ENCODE measurements at places on chromosomes 3 and 15.

DNA sequence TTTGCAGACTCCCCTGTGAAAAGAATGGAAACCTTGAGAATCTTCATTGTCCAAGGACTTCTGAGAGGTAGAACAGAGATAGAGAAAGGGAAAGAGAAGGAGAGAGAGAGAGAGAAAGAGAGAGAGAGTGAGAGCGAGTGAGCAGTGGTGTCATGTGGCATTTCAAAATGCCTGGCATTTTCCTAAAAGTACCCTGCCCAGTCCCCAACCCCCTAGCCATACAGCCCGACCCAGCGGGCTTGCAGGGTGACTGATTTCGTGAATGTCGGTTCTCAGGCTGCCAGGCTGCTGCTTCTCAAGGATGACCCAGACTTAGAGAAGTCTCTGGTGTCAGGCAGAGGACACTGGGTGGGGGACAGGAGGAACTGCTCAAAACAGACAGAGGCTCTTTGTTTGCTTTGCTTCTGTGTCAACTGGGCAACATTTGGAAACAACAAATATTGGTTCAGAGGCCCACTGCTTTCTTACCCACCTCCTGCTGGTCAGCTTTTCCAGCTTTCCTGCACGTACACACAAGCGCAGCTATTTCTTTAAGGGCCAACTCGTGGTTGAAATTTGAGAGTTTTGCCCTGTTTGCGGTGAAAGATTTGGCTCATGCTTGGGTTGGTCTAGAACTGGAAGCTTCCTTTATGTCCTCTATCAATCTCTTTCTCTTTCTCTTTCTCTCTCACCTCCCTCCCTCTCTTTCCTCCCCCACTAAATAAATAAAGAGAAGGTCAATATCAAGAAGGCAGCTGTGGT lies 3.7 kb upstream of the TF start:
- peak; percentile 49 for DNase-seq

DNA sequence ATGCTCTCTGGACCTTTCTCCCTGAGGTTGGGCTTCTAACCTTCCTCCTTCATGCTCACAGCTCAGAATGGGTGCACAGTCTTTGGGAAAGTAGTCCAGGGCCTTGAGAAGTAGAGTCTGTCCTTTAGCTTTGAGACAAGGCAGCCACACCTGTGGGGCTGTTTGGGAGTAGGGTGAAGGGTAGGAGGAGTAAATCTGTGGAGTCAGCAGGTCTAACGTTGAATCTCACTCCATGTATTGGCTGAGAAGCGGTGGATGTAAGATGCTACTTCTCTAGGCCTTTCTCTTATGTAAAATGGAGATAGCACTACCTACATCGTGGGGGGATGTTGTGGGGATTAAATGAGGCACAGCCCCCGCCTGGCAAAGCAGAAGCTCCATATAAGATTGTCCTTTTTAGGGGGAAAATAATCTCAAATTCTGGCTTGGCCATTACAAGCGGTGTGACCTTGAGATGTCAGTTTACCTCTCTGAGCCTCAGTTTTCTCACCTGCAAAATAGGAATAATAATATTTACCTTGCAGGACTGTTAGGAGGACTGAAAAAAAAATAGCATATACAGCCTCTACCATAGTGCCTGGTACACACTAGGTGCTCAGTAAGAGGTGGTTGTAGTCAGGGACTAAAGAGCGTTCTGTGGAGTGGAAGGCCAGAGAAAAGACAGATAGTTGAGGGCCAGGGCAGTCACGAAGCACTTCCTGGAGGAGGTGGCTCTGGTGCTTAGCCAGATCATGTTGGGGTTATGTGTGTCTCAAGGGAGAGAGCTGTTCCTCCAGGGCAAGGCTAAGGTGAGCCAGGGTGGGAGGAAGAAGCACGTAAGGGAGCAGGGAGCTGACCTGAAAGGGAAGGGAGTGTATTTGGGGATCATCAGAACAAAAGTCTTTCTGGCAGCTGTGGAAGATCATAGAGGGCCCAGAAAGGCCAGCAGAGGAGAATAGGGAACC lies 82.8 kb upstream of the MRPS22 start:
- no peak for DNase-seq

DNA sequence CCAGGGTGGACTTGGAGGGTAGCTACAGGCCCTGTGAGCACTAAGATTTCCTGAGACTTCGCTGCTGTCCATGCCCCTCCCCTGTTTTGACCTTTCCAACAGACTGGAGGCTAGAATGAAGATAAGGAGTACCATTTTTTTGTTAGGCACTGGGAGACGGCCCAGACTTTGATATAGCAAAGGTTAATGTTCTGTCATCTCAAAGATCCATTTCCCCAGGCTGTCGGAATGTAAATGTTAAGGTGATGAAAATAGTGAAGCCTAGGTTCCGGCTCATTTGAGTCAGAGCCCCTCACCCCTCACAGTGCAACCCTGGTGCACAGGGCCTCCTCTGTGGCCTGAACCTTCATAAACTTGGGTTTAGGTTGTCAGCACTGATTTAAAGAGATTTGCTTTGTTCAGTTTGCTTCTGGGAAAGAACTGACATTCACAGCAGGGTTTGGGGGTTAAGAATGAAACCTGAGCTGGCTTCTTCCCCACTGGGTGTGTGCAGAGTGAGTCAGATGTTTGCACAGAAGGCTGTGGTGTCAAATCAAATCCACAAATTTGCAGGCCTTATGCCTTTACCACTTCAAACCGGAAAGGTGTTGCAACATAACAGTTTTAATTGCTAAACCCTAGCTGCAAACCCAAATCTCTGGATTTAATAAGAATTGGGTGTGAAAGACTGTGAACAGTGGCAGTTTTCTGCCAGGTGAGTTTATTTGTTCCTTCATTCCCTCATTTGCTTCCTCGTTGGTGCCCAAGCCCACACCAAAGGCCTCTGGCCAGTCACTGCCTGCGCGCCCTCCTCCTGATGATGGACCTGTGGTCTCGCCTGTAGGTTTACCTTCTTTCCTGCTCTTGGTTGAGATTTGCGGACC lies 20.6 kb upstream of the KCTD6 start:
- DNase-seq, result peak; percentile 80

DNA sequence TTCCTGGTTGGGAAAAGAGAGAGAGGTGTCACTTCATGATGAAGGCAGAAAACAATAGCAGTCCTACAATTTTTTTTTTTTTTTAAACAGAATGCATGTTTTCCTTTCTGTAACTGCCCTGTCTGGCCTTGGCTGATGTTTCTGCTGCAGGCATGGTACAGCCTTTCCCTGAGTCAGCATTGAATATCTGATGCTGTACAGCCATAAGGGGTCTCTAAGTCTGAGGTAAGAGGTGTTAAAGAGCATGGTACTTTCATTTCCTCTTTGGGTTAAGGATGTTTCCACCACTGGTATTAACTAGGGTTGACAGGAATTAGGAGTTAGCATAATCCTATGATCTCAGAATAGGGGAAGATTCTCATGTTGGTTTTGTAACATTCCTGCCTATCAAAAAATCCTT lies 147.4 kb downstream of the CHST2 start:
- no peak for DNase-seq

- DNase-seq, result no peak
Measured at GRCh38 chr3:4959180-4959579, 20.1 kb upstream of the BHLHE40 start.

GRCh38 chr3:59245300-59245858 lies 195.6 kb upstream of the CFAP20DC start:
- DNase-seq, result no peak

DNA sequence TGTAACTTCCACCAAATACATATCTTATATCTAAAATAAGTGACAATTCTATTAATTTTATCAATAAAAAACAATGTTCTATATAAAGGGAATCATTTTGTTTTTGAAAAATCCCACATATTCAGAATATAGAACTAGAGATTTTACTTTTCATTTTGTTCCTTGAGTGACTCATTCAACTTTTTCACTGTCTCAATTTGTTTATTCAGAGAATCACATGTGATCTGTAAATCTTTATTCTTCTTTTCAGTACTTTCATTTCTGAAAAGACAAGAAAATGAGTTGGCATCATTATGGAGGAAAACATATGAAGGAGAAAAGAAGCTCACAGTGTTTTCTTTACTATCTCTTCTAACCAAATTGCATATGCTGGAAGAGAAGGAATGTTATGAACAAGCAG lies 35.0 kb downstream of the CIP2A start:
- no peak for DNase-seq

GRCh38 chr3:120875989-120876388 lies 32.0 kb upstream of the STXBP5L start:
- DNase-seq, result no peak

GRCh38 chr3:139505829-139506386 lies 29.6 kb upstream of the RBP2 start:
- DNase-seq, result no peak

- DNase-seq, result no peak
Measured at GRCh38 chr15:23594252-23594770, 28.8 kb downstream of the MKRN3 start.

GRCh38 chr3:195129072-195129643 lies 141.8 kb downstream of the XXYLT1 start:
- no peak for DNase-seq

- DNase-seq, result no peak
Measured at GRCh38 chr3:150786791-150787190, 23.8 kb upstream of the SIAH2 start.

- no peak for DNase-seq
Measured at GRCh38 chr3:36989005-36989404, 3.9 kb downstream of the EPM2AIP1 start.

- DNase-seq, result no peak
Measured at GRCh38 chr3:49880581-49881315, 11.0 kb upstream of the CAMKV start.

- DNase-seq, result no peak
Measured at GRCh38 chr3:54888162-54888561, 39.7 kb downstream of the LRTM1 start.

DNA sequence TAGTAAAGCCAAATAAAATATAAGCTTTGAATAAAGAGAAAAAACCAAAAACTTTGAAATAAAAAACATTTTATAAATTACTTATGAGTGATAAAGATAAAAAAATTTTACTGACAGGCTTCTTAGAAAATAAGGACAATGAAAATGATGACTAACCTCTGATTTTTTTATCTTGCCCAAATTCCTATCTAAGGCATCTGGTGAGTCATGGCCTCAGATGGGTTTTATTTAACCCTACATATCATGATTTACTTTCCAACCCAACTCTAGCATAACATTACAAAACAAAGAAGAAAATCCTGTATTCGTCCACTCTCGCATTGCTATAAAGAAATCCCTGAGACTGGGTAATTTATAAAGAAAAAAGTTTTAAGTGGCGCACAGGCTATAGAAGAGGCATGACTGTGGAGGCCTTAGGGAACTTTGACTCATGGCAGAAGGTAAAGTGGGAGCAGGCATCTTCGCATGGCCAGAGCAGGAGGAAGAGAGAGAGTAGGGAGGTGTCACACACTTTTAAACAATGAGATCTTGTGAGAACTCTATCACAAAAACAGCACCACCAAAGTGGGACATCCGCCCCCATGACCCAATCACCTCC lies 152.1 kb downstream of the NEK10 start:
- no peak for DNase-seq

DNA sequence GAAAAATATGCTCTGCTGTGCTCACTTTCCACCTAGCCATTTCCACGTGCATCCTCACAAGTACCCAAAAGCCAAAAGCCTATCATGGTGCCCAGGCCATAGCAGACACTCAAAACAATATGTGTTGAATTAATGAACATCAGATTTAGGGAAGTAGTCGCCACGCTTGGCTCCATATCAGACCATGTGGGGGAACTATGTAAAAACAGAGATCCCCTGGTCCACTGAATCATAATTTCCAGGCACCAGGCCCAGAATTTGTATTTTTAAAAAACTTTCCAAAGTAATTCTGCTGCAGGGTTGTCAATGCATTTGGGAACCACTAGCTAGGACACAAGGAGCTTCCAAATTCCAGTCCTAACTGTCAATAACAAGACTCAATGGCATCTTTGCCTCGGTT lies 77.3 kb downstream of the CNTN3 start:
- no peak for DNase-seq

GRCh38 chr15:57534281-57534680 lies 57.4 kb upstream of the MYZAP start:
- DNase-seq, result peak; percentile 35

DNA sequence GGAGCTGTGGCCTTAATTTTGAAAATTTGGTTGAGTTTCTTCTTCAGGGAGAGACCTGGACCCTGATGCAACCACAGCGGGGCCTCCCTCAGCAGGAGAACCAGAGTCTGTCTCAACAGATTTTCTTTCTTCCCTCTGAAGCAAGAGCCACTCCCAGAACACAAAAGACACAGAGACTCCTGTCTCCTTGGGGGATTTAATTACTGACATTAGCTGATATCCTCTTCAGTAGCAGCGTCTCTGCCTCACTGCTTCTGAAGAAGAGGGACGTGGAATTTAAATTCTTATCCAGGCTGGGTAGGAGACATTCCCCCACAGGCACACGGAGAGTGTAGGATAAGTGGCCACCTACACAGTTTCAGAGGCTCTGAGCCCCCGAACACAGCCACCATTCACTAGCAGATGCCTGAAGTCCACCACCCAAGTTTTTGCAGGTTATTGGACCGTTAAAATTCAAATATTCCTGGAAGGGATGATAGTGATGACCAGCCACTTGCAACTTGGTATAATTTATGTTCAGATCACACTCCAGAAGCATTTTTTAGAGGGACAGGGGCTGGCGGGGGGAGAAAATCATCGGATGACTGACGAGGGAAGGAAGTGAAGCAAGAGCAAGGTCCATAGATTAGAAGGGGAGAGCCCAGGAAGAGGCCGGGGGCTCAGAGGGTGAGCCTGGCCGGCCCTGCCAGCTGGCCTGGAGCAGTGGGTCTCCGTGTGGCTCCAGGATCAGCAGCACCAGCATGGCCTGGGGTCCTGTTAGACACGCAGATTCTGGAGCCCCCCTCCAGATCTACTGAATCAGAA lies 109.7 kb downstream of the BDH1 start:
- no peak for DNase-seq

DNA sequence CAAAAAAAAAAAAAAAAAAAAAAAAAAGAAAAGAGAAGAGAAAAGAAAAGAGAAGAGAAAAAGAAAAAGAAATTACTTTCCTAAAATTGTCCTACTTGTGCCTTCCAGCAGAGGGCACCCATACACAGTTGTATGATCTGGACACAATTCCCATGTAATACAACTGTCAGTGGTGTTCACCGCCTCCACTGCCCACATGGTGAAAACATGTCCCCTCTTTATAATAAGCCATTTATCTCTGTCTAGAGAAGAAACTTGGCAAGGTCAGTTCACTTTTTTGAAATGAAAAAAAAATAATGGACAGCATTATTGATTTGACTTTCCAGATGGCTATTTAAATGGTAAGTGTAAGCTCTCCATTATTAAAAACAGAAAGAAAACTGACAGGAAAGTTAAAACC lies 459.4 kb downstream of the GBE1 start:
- DNase-seq, result peak; percentile 19

Measured in NCI-H1092 treated with DMSO at 0.1 percent for 48 hours (cell line).